Foreskin fibroblast (primary cell): ENCODE measurements at places on chromosomes 5 and 9.

DNA sequence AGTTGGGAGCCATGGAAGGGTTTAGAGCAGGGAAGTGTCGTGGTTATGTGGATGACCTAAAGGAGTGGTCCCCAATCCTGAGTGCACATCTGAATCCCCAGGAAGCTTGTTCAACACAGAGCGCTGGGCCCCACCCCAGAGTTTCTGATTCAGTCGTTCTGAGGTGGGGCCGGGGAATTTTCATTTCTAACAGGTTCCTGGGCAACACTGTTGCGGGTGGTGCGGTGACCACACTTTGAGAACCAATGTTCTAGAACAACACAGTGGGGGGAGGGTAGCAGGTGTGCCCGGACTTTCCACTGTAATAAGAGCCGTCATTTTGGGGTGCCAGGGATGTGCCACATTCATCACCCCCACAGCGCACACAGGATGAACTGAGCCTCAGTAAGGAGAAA is 39.3 kb downstream of the DUSP1 start:
- no peak for DNase-seq

DNA sequence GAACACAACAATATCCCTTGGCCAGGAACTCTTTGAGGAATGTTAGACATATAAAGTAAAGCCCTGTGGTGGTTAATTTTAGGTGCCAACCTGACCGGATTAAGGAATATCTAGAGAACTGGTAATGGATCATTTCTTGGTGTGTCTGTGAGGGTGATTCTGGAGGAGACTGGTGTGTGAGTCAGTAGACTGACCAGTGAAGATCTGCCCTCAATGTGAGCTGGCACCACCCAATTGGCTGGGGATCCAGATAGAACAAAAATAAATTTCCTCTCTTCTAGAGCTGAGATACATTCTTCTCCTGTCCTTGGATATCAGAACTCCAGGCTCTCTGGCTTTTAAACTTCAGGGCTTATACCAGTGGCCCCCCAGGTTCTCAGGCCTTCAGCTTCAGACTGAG is 56.2 kb upstream of the TNPO1 start:
- peak; percentile 72 for DNase-seq

GRCh38 chr9:112817860-112818203 is 67.3 kb downstream of the SNX30 start:
- no peak for DNase-seq

DNA sequence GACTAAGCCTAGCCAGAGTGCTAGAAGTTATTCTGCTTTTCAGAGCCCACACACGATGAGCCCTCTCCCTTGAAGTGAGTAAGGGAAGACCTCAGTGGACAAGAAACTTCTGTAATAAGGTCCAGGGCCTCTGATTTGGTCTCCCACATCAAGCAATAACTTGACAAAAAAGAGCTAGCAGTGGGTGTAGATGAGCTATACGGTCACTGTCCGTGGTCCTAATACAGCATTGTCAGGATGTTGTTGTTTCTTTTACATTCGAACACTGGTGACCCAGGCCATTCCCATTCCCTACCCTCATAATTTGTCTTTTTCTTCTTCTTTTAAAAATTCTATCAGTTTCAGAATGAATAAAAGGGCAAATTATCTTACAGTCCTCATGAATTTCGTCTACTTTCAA is 5.2 kb downstream of the PCSK1 start:
- DNase-seq: no peak

GRCh38 chr5:172426086-172426485 is 28.2 kb downstream of the SH3PXD2B start:
- no peak for DNase-seq

DNA sequence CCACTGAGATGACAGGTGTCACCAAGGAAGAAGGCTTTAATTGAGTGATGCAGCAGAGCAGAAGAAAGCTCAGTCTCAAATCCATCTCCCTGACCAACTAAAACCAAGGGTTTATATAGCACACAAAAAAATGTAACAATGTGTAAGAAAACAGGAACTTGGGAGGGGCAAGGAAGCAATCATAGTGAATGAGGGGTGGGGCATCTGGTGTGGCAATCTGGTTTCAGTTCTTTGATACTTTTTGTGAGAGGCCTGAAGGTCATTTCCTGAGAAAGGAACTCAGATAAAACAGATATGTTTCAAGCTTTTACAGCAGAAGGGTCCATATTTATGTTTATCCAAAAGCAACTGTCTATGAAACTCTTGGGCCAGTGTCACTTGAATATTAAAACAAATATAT is 19.7 kb downstream of the CD180 start:
- DNase-seq: no peak

- no peak for DNase-seq
Measured at GRCh38 chr5:72417333-72418062, 89.7 kb downstream of the ZNF366 start.

- no peak for DNase-seq
Measured at GRCh38 chr9:101480386-101480785, 44.8 kb upstream of the ALDOB start.

DNA sequence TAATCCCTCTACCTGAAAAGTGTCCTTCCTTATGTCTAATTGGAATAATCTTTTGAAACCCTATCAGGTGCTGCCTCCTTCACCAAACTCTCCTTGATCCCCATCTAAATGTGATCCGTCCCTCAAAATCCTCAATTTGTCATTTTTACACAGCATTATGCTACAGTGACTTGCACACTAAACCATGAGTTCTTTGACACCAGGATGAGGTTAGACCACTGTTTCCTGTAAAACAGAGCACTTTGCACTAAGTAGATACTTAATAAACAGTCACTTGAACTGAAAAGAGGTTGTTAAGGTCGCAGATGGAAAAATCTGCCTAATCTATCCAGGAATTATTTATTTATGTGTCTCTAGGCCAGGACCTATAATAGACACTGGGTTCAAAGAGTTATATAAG is 44.2 kb upstream of the TLX3 start:
- DNase-seq: no peak

- no peak for DNase-seq
Measured at GRCh38 chr5:151086192-151086869, 5.5 kb upstream of the TNIP1 start.
